ENCODE measurements at places on chromosomes 4 and X.
A peak's percentile ranks its signal among the peaks of the same experiment; 100 is the strongest.

- no peak for DNase-seq
Measured at GRCh38 chr4:54723220-54723619, 65.5 kb downstream of the KIT start.

DNA sequence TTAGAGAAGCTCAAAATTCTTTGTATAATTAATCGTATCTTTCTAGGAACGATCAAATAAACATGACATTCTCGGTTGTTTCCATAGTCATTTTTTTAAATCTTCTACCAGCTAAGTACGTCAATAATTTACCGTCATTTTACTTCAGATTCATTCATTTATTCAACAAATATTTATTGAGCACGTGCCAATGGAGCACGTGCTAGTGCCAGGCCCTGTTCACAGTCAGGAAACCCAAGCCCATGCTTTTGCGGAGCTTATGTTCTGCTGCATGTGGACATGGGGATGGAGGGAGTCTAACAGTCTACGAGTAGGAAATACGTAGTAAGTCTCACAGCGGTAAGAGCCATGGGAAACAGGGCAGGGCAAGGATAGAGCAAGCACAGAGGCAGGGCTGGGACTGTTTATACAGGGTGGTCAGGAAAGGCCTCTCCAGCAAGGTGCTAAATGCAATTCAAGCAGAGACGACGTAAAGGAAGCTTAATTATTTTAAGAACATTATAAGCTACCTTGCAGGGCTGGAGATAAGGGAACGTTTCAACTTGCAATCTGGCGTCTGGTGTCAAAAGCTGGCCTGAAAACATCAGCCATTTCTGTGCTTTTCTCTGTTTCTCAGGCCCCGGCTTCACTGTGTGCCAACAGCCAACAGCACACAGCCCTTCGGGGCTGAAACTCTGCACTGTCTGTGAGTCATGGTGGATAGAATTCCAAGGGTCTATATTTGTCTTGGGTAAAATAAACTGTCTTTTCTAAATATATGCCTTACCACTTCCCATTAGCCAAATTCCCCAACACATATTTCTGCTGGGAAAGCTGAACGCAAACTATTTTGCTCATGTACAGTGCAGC is 517.1 kb upstream of the ZFP42 start:
- no peak for DNase-seq

DNA sequence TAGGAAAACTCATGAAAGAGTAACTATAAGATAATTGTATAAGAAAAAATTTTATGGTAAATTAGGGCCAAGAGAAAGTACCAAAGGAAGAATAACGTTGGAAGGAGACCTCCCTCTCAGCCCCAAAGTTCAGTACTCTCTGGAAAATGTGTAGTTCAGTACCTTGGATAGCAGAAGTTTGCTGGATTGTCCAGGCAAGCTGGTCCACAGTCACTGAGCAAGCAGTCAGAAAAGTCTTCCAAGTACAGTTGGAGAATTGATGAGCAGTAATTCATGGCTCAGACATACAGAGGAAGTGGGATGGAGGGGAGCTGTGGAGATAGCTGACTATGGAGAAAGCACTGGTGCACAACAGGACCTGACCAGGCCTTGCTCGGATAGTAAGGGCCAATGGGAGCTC is 598.2 kb upstream of the NDST4 start:
- peak; percentile 5 for DNase-seq

GRCh38 chrX:48632207-48632606 is 34.9 kb downstream of the WDR13 start:
- DNase-seq, result no peak

DNA sequence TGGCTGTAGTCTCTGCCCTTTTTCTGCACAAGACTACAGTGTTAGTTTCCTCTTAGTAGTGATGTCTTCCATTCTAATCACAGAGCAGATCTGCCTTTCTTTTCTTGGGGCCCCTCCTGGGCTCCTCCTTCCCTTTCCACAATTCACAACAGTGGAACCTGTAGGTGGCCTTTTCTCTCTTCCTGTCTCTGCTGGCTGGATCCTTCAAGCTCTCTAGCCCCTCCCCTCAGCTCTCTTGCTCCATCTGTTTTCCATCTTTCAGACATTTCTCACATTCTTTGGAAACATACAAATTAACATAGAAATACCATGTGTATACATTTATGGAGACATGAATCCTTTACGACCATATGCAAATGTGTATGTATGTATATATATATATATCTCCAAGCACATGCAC is 304 bp upstream of the SPIN2A start:
- no peak for DNase-seq

DNA sequence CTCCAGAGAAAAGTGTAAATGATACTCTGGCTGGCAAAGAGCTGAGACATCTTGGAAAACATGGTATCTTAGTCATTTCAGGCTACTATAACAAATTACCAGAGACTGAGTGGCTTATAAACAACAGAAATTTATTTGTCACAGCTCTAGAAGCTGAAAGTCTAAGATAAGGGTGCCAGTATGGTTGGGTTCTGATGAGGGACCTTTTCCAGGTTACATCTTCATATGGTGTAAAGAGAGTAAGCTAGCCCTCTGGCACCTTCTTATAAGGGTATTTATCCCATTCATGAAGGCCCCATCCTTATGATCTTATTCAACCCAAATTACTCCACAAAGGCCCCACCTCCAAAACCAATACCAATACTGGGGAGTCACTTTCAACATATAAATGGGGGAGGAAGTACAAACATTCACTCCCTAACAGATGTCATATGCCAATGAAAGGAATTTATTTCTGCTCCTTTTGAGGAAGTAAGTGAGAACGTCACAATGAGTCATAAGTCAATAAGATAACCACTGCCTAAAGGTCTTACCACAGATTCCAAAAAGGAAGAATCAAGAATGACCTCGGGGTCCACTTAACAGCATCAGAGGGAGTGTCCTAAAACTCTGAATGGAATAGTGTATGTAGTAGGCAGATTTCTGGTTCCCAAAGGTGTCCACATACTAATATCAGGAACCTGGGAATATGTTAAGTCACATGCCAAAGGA is 246.6 kb downstream of the OPHN1 start:
- peak; percentile 62 for DNase-seq

DNA sequence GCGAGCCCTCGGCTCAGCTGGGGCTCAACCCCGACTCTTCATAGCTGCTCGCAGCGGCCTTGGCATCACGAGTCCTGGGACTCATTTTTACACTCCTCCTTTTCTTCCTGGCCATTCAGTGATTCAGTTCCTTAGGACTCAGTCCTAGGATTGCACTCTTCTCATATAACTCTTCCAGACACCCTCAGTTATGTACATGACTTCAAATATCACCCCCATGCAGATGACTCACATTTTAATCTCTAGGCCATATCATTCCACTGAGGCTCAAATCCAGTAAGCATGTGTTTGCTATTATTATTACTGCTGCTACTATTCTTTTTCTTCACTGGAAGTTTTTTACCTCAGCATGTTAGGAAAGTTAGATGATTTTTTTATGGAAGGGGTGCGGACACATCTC is 14.4 kb downstream of the ITGB1BP2 start:
- no peak for DNase-seq

- DNase-seq, result no peak
Measured at GRCh38 chr4:72016011-72016410, 15.8 kb upstream of the NPFFR2 start.

DNA sequence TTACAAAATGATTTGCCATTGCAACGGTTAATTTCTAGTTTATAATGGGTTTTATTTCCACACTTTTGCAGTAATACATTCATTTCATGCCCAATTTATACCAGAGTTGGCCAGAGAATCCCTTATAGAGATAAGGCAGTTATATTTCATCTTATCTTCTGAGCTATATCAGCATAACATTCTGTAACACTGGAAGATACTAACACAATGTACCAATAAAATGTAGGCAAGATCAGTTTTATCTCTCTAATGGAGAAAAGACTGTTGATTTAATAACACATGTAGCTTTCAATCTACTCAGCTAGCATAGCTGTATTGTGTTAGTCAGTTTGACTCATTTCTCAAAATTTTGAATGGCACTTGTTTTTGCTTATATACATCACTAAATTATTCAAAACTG is 738.6 kb downstream of the TRAM1L1 start:
- DNase-seq, result no peak

DNA sequence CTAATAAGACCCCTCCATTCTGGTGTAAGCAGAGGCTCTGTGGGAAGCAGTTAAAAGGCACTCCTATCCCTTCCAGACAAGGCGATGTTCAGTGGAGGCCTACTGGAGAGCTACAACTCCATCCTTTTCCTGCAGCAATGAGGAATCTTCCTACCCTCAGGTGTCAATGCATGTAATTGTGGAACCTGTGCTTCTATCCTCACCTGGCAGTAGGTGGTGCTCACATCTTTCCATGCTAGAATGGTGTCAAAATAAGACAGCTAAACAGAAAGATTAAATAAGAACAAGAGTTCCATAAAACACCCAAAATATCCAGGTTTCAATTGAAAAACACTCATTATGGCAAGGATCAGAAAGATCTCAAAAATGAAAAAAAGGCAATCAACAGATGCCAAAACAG is 224.6 kb downstream of the IL15 start:
- no peak for DNase-seq

GRCh38 chrX:154458116-154458953 is at the start of gene PLXNA3:
Gene PLXNA3 (plus strand): TSS chrX:154458281. CDS start chrX:154460184, 1,903 bp downstream.
- peak; percentile 62 for DNase-seq

DNA sequence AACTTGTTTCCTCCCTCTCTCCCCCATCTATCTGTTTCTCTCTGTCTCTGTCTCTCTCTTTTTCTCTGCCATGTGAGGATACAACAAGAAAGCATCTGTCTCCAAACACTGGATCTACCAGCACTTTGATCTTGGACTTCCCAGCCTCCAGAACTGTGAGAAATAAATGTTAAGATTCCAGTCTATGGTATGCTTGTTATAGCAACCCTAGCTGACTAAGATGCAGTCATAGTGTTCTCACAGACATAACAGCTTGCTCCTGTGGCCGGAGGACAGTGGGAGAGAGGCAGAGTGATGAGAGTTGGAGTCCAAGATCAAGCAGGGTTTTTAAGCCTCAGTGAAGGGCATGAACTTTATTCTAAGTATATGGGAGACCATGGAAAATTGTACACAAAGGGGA is 8.8 kb upstream of the NKX3-2 start:
- no peak for DNase-seq

DNA sequence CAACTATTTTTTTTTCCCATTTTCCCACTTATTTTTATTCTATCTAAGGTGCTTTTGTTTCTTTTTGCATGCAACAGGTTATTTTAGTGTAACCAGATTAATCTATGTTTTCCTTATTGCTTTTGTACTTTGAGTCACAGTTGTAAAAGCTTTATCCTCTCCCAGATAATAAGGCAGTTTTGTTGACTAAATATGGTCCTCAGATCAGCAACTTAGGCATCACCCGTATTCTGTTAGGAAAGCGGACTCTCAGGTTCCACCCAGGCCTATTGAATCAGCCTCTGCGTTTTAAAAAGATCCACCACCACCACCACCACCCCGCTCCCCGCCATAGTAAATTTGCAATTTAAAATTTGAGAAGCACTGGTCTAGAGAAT is 58.6 kb upstream of the USP9X start:
- no peak for DNase-seq

DNA sequence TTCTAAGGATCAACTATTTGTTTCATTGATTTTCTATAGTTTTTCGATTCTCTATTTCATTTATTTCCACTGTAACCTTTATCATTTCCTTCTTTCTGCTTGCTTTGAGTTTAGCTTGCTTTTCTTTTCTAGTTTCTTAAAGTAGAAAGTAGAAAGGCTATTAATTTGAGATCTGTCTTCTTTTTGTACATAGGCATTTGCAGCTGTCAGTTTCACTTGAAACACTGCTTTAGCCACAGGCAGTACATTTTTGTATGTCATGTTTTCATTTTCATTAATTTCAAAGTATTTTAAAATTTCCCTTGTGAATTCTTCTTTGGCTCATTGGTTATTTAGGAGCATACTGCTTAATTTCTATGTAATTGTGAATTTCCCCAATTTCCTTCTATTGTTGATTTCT is 152.2 kb downstream of the SH3KBP1 start:
- DNase-seq, result no peak

GRCh38 chr4:168538632-168539031 is 41.8 kb downstream of the PALLD start:
- no peak for DNase-seq

GRCh38 chrX:2867206-2867605 is 38.5 kb downstream of the GYG2 start:
- DNase-seq, result no peak
